Activated CD4-positive, alpha-beta T cell treated with anti-CD3 and anti-CD28 coated beads for 24 hours (primary cell): ENCODE measurements at places on chromosomes 11 and 22.

DNA sequence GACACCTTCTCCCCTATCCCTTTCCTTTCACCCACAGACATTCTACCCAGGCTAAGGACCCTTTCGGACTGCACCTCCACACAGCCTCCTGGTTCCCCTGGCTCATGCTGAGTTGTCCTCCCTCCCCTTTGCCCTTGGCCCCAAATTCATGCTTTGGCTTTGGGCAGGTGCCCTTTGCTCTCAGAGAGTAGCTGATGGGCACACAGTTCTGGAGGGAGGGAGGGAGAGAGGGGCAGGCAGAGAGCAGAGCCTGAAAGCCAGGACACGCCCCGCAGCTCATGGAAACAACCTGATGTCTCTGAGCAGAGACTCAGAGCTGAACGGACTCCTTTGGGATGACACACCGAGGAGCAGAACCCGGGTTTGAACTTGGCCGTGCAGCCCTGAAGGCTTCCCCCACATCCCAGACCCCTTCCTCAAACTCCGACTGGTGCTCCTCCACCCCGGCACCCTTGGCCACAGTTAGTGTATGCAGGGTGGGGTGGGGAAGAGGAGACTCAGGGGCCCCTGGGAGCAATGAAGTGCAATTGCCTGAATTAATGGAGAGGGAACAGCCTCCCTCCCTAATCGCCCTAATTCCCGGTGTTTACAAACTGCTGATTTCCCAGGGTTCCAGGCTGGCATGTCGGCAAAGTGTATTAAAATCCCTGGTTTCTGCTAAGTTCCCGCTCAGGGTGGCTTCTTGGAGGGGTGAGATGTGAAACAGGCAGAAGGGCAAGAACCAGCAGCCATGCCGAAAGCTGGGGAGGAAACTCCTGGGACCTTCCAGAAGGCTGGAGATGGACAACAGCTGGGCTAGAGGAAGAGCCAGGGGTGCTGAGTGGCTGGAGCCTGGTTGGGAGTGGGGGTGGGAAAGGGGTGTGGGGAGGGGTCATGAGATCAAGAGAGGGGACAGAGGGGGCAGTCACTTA is 71.2 kb upstream of the SHISAL1 start:
- no peak for DNase-seq

GRCh38 chr11:8682303-8683114 is at the start of the genes RPL27A and TRIM66:
TSS of gene RPL27A (plus strand) at chr11:8682792. CDS start at chr11:8682814, 22 bp downstream.
TSS of gene TRIM66 (minus strand) at chr11:8682665. CDS start at chr11:8672274, 10,391 bp downstream.
- peak; percentile 99 for DNase-seq

DNA sequence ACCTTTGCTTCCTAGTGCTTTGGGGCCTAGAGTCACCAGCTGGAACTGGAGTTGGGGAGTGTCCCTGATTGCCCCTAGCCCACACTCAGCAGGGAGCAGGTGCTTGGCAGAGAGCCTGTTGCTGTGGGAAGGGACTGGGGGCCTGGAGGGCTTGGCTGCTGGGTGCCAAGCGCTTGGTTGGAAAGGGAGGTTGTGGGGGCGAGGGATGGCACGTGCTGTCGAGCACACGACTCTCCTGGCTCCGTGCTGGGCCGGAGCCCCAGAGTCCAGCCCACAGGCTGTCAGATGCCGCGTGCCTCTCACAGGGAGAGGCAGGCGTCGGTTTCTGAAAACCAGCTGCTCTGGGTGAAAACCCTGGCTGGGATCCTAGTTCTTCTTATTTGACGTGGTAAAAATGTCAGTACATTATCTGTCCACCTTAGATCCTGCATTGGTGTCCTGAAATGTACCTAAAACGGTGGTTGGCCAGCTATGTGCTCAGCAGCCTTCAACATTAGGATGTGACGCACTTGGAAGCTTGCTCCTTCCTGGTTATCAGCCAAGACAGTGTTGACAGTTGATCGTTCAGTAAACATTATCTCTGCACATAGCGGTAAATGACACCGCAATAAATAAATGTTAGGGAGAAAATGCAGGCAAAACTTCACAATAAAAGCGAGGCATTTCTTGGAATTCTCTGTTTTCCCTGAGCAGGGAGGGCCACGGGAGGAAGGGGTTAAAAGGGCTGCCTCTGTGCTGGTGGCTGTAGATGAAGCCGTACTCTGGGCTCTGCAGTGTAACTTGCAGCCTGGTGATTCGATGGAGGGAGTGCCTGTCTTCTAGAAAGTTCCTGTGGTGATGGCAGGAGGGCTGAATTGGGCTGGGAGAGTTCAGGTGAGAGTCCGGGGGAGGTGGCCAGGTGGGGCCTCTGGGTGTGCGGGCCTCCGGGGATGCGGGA is 29.2 kb downstream of the GRAMD4 start:
- no peak for DNase-seq

- no peak for DNase-seq
These were observed 129.5 kb downstream of the MAML2 start for GRCh38 chr11:96213500-96213899.

DNA sequence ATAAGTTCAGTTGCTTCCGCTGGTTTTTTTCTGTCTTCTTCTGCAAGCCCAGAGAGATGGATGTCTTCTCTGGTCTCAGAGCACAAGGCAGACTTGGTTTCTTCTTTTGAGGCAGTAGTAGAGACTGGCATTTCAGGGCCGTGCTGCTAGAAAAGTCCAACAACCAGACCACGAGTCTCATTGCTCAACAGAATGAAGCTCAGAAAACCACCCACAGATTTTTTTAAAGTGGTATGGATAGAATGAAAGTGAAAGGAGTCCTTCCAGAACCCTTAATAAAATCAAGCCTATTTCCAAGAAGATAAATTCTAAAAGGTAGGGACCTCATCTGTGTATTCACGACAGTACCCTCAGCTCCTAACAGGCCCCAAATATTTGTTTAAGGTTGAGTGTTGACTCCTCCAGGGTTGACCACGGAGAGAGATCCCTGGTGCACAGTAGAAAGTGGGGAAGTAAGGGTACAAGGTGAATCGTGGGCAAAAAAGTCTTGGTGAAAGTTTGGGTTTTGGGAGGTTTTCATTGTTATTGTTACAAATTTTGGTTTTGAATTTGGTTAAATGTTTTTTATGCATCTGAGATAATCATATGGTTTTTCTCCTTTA is 43.6 kb upstream of the DDX6 start:
- DNase-seq: no peak

- DNase-seq: no peak
These were observed 3.6 kb upstream of the VWCE start for GRCh38 chr11:61298663-61299244.

DNA sequence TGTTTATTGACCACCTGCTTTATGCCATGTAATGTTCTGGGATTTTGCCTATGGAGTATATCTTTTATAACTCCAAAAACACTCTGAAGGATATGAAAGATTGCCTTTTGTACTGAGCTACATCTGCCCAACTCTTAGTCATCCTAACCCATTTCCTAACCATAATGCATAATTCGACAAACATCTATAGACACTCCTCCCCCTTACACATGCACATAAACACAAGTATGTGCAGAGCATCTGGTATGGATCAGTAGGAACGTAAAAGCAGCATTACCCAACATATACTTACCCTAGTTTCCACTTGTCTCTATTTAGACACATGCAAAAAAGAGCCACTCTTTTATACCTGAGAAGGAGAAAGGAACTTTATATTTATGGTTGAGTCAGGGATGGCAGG is 272.8 kb downstream of the FAM76B start:
- no peak for DNase-seq

DNA sequence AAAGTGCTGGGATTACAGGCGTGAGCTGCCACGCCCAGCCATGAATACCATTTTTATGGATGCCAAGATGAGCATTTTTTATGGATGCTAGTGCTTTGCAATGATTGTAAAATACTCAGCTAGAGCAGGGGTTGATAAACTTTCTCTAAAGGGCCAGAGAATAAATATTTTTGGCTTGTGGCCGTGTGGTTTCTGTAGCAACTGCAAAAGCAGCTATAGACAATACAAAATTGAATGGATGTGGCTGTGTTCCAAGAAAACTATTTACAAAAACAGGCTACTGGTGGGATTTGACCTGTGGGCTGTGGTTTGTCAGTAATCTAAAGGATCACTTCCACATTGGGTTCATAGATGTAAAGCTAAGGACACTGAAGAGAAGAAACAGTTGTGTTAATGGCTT is 56.0 kb downstream of the COMMD9 start:
- DNase-seq: no peak

GRCh38 chr11:92340839-92341238 is 116.2 kb downstream of the FAT3 start:
- no peak for DNase-seq

- DNase-seq: no peak
These were observed 12.8 kb downstream of the CAPRIN1 start for GRCh38 chr11:34064291-34064690.

DNA sequence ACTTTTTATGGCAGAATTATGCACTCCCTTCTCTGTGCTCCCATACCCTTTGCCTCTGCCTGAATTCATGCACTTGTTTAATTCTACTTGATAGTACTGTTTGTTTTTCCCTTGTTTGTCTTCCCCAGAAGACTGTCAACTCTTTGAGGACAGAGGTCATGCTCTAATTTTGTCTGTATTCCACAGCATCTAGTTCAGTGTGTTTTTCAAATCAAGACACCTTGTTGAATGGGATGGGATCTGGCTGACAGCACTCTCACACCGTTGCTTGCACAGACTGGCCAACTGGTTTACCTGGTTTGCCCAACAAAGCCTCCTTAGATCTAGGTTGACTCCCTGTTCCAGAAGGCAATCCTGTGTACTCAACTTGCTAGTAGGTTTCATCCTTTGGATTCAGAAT is 121.2 kb upstream of the TIMP3 start:
- no peak for DNase-seq

GRCh38 chr11:61439615-61440014 is 9.7 kb downstream of the SDHAF2 start:
- DNase-seq: no peak

GRCh38 chr11:74697722-74698121 is 33.5 kb downstream of the CHRDL2 start:
- DNase-seq: no peak

GRCh38 chr22:32208681-32209080 is 3.8 kb upstream of the RFPL2 start:
- no peak for DNase-seq

DNA sequence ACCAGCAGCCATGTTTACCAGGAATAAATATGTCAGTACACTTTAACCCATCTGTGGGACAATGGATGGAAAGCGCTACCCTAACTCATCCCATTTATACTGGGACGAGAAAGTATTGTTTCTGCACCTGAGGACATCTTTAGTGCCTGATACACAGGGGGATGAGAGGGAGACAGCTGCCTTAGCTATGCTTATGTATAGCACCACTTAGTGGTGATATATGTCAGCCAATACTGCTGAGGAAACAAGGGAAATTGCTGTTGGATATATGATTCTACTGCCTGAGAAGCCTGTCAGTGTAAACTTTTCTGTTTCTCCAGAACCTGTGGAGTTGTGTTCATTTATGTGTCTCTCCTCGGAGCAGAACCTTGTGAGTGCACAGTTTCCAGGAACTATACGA is 13.3 kb upstream of the CEP295 start:
- no peak for DNase-seq

- DNase-seq: no peak
These were observed 83.9 kb upstream of the PARVA start for GRCh38 chr11:12293486-12293885.

DNA sequence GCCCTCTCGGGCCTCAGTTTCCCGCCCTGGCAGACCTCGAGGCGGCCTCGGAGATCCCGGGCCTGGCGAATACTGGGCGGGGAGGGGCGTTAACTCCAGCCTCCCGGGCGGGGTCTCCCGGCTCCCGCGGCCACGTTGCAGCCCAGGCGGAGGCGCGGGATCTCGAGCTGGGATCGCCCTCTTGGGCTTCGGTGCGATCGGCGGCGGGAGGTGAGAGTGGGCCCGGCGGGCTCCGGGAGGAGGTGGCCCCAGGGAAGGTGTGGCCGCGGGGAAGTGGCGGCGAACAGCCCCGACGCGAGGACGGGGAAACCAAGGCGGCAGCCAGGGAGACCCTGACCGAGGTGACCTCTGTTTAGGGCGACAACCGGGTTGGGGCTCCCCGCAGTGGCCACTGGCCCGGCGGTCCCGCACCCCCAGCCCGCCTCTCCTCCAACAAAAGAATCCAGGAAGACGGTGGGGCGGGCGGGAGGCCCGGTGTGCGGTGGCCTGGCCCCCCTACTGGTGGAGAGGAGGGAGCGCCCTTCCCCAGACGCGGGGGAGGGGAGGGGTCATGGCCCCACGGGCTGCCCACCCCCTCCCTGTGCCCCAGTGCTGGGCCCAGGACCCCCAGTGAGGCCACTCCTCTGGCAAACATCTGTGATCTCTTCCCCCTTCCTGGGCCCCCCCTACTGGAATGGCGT is at the start of gene PHETA2:
Gene PHETA2, plus strand, starts transcription at position 117 of the 680 bp plus-strand sequence. CDS start 3,046 bp downstream, outside the sequence.
- DNase-seq: peak; percentile 40

DNA sequence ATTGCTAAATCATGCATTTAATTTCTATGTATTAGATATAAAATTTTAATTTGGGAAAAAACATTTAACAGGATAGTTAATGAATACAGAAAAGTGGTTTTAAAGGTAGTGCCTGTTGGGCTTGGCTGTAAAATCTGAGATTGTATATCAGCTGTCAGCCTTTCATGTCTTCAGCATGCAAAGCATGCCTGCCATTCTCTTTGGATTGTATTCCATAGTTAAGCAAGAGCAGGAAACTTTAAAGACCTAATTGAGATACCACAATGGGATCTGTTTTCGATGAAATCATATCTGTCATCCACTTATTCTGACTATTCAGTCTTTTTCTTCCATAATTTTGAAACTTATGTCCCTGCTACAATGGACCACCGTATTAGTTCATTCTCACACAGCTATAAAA is 451.0 kb upstream of the DDI1 start:
- DNase-seq: no peak

- no peak for DNase-seq
These were observed at the start of gene LTBP3 for GRCh38 chr11:65558002-65558929. TSS of gene LTBP3 (minus strand) at chr11:65558359. CDS start at chr11:65557959, 400 bp downstream.

DNA sequence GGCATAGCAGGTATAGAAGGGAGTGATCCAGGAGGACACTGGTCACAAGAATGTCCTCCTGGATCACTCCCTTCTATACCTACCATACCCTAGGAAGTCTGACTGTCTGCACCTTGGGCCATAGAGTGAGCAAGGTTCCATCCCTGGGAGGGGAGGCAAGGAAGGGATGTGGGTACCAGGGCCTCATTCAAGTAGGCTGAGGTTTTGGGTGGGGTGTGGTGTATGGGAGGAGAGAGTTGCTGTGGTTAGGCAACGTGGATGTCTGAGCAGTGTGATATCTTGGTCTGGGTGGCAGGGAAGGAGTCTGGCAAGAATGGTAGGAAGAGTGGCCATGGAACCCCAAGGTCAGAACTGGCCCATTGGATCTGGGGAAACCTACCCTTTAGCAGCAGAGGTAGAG is 13.2 kb downstream of the PPFIBP2 start:
- no peak for DNase-seq

GRCh38 chr11:112583261-112583893 is 322.7 kb upstream of the PLET1 start:
- no peak for DNase-seq

DNA sequence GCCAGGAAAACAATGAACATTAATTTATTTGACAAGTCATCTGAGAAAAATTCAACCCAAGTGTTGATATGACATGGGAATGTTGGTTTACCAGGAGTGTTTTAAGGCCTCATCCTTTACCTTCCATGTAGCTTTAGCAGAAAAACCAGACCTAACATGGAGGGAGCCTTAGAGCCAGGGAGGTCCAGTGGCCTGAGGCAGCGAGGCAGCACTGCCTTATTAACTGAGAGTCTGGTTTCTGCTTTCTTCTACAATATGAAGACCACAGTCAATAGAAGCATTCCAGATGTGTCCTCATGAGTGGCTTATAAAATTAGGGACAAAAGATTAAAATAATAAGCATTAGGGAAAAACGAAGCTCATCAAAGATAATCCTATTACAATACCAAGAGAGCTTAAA is 61.5 kb downstream of the DKK3 start:
- DNase-seq: no peak
